CD4-positive, alpha-beta T cell treated with Interleukin-6 for 4 hours (primary cell): ENCODE measurements at places on chromosomes 4 and X.

- DNase-seq, result no peak
Measured at GRCh38 chr4:3389233-3390215, 52.2 kb upstream of the HGFAC start.

DNA sequence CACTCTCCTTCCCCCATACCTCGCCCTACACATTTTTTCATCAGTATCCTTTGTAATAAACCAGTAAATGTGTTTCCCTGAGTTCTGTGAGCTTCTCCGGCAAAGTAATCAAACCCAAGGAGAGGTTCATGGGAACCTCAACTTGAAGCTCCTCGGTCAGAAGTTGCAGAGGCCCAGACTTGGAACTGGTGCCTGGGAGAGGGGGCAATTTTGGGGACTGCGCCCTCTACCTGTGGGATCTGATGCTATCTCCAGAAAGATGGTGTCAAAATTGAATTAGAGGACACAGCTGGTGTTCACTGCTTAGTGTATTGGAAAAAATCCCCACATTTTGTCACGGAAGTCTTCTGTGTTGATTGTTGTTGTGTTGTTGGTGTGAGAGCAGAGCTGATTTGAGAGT lies 70.6 kb downstream of the ATP11C start:
- DNase-seq, result no peak

DNA sequence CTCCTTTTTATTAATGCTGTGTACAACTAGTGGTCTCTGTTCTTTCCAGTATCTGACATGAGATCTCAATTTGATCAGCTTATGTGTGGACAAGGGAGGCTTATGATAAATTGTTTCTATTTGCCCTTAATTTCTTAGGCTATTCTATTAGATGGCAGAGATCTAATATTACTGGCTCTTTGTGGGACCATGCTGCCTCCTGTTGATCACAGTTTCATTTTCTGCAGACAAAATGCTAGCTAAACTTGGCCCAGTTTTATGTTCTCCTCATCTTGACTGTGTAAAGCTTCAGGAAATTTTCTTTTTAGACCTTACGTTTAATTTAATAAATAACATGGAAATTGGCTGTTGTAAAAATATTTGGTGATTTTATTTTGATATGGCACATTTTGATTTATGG lies 627.1 kb upstream of the AADAT start:
- no peak for DNase-seq

GRCh38 chrX:40150503-40150902 lies 52.7 kb upstream of the BCOR start:
- DNase-seq, result no peak

- no peak for DNase-seq
Measured at GRCh38 chr4:110449947-110450346, 26.0 kb upstream of the ENPEP start.

GRCh38 chr4:30718021-30718542 lies 2.1 kb upstream of the PCDH7 start:
- no peak for DNase-seq

- DNase-seq, result no peak
Measured at GRCh38 chr4:89113415-89113814, 2.1 kb downstream of the TIGD2 start.

- DNase-seq, result peak; percentile 40
Measured at GRCh38 chr4:41216294-41217019, 2.1 kb upstream of the APBB2 start.

DNA sequence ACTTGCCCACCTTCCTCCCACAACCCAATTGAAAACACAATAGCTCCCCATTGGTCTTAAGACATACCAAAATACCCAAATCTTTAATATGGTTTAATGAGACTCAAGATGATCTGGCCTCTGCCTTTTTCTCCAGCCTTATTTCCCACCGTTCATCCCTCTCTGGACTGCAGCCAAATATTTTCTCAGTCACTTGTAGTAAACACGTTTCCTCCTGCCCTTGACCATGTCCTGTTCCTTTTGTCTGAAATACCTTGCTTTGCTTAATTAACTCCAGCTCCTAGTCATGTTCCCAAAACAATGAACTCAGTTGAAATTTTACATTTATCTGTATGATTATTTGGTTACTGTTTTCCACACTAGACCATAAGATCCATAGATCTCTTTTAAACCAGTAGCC lies 8.4 kb upstream of the NUP54 start:
- no peak for DNase-seq

DNA sequence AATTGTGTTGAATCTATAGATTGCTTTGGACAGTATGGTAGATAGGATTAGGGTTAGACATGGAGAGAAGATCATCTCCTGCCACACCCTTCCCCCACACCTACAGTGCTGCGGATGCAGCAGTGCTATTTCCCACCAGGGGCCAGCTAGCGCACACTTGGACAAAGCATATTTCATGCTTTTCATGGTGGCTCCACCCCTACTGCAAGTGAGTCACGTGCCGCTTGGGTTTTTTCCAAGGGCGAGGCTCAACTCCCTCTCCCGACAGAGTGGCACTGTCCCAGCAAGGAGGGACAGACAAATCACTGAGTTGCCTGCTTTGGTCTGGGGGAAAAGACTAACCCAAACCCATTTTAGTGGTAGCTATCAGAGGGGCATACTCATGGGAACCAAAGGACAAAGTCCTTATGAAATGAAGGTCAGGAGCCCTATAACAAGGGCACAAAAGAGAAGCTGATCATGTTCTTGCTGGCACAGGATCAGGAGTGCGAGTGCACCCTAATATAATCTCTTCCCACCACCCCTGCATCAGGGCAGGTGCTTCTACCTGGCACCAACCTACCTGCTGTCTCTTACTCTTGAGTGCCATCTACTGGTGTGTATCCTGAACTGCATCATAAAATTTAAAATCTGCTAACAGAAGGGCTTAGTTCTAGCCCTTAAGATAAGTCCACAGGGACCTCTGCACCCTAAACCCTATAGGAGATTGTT lies 55.1 kb upstream of the PGAM4 start:
- DNase-seq, result peak; percentile 32

DNA sequence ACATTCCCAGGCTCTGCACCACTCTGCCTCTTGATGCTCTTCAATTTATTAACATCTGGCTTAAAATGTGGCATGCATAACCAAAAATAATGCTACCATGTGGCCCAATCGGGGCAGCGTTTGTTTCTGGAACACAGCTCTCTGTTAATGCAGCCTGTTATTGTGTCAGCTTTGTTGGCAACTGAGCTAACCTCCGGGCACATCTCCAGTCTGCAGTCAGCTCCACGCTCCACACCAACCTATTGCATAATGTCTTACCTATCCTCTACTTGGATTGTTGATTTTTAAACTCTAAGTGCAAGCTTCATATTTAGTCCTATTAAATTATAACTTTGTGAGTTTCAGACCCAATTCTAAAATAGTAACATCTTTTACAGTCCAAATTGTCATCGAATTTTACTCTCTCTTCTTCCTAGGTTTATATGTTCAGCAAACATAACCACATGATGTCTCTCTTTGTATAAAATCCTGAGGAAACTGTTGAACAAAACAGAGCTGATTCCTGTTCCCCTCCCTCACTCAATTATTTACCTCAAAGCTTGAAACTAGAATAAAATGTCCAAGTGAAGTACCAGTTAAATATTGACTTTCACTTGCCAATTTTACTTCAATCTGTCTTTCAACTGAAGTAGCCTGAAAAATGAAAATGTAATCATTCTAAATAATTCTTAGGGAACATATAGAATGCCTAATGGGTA lies 92.2 kb upstream of the RAPGEF2 start:
- DNase-seq, result no peak

DNA sequence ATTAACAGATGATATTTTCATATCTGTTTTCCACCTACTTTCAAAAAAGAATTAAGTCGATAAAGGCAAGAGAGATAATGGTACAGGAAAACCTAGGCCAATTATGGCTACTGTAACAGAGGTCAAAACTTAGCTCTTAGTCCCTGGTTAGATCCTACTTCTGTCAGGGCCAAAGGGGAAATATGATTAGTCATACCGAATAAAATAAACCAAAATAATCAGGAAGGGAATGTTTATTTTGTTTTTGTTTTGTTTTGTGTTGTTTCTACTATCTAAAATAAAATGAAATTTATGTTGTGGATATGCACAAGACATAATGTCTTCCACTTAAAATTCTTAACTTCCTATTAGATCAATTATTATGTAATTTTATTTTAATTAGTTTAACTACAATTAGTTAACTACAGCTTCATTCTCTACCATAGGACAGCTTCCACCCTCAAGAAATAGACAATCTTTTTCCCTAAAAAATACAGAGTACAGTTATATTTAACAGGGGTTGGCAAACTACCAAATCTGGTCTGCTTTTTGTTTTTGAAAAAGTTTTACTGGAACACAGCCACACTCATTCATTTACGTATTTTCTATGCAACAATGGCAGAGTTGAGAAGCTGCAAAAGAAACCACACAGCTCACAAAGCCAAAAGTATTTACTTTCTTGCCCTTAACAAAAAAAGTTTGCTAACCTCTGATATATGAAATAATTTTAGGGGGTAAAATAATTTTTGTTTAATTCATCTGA lies 25.4 kb downstream of the TMEM47 start:
- no peak for DNase-seq

DNA sequence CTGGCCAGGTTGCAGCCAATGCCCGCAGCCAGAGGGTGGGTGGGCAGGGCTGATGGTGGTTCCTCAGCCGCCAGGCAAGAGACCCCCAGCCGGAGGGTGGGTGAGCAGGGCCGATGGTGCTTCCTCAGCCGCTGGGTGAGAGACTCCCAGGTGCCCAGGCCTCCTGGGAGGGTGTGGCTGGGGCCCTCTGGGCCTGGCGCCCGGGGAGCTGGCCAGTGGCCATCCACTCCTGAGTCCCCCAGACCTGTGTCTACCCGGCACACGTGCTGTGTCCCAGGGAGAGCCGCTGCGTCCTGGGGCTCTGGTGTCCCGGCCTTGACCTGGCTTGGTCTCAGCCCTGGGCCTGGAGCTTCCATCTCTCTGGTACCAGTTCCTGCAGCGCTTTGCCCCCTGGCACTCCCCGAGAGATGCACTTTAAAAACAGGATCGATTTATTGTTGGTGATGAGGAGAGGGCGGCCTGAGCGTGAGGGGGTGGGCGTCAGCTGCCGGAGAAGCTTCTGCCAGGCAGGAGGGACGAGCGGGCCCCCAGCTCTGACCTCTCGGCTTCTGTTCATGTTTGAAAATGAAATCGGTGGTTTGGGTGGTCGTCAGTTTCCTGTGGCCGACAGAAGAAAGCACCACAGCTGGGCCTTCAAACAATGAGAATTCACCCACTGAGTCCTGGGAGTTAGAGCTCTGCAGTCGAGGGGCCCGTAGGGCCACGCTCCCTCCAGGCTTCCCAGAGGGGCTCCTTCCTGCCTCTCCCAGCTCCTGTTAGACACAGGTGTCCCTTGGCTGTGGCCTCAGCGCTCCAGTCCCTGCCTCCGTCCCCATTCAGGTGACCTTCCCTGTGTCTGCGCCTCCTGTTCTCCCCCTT lies 6.5 kb downstream of the DOK7 start:
- DNase-seq, result no peak

DNA sequence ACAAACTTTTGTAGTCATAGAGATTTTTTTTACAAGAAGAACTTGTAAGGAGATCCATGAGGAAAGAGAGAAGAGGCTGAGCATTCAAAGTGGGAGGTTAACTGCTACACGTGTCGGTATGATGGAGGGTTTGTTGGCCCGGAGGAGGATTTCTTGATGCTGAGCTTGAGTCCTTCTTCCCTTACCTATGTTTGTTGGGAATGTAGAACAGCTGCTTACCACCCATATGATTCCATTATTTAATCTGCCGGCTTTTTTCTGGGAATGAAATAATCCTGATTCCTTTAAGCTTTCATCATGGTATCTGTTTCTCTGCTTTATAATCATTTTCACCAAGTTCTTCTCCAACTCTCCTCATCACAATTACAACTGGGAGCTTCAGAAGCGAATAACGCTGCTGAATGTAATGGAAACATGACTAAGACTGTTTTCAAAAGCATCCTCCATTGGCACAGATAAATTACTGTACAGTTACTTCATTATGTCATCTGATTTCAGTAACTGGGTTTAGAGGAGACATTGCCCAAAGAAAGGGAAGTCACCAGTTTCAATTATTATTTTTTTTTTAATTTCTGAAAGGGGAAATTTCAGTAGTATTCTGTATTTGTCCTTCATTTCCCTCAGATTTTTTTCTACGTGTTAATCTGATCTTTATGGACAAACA lies 420.6 kb downstream of the SPRY1 start:
- no peak for DNase-seq

DNA sequence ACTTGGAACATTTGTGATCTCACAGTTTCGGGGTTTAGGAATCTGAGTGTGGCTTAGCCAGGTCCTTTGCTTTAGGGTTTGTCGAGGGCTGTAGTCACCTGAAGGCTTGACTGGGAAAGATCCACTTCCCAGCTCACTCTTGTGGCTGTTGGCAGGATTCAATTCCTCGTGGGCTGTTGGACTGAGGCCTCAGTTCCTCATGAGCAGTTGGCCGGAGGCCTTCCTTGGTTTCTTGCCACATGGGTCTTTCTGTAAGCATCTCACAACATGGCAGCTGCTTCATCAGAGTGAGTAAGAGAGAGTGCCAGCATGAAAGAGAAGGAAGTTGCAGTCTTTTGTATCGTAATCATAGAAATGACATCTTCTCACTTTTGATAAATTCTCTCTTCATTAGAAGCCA lies 11.1 kb downstream of the TXLNG start:
- no peak for DNase-seq

- DNase-seq, result no peak
Measured at GRCh38 chr4:1541449-1542225, 135.4 kb upstream of the NKX1-1 start.

- no peak for DNase-seq
Measured at GRCh38 chrX:38110231-38110630, 103.9 kb downstream of the SYTL5 start.

- no peak for DNase-seq
Measured at GRCh38 chrX:149021159-149021558, 483.9 kb downstream of the IDS start.

DNA sequence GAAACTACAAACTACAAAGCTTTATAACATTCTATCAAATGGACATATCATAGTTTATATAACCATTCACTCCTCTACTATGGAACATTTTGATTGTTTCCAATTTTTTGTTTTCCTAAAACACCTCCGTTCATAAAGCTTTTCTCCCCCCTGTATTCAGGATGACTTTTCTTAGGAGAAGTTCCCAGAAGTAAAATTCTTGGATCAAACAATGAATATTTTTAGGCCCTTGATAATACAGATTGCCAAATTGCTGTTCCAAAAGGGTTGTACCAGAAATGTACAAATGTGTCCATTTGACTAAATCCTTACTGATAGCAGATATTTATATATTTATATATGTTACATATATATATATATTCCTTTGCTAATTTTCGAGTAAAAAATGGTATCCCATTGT lies 77.8 kb downstream of the GPC3 start:
- no peak for DNase-seq

- no peak for DNase-seq
Measured at GRCh38 chr4:149719806-149720205, 95.8 kb downstream of the IQCM start.

GRCh38 chr4:126012691-126013290 lies 698.0 kb downstream of the FAT4 start:
- DNase-seq, result no peak

GRCh38 chrX:40108959-40109287 lies 11.2 kb upstream of the BCOR start:
- DNase-seq, result peak; percentile 81

DNA sequence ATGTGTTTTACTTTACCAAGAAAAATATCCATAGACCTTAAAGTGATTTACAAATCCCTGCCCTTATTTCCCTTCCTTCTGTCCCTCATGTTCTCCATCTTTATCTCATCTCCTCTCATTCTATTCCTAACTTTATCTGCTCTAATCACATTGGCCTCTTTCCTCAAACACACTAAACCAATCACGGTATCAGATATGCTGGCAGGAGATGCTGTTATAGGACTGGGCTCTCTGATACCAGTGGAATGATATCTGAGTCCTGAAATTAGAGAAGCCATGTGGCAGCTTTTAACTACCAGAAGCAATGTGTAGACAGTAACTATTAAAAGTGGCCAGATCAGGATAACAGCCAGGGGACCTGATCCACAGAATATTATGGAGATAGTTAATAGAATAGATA lies 49.9 kb upstream of the GIMD1 start:
- no peak for DNase-seq
